ENCODE measurements at places on chromosomes 2 and 18.

DNA sequence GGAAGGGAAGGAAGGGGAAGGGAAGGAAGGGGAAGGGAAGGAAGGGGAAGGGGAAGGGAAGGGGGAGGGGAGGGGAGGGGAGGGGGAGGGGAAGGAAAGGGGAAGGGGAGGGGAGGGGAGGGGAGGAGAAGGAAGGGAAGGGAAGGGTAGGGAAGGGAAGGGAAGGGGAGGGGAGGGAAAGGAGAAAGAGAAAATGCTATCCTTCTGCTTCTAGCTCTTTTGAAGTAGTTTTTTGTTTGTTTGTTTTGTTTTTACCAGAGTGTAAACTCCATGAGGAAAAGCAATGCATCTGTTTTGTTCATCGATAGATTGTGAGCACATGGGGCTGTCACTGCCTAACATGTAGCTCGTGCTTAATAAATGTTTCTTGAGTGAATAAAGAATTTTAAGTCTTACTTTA is 1592.7 kb upstream of the ACVR2A start:
- no peak for DNase-seq

- no peak for DNase-seq
Observed at GRCh38 chr2:104140361-104140760, 713.6 kb upstream of the POU3F3 start.

GRCh38 chr2:39379643-39380524 is 57.2 kb downstream of the MAP4K3 start:
- no peak for DNase-seq

DNA sequence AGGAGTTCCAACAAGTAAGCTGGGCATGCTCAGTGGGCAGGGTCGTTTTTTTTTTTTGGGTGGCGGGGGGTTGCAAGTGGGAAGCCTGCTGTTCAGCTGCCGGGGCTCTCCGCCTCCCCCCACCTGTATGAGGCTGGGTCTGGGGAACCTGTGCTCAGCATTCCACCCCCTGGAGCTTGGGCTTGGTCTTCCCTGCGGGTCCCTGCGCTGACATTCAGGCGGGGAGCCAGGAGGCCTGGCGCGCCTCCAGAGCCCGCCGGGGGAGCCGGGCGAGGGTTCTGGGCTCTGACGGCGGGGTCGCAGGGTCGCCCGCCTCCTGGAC is 822 bp upstream of the GPD2 start:
- no peak for DNase-seq

- no peak for DNase-seq
Observed at GRCh38 chr18:34492652-34493051, 217.4 kb upstream of the DTNA start.

DNA sequence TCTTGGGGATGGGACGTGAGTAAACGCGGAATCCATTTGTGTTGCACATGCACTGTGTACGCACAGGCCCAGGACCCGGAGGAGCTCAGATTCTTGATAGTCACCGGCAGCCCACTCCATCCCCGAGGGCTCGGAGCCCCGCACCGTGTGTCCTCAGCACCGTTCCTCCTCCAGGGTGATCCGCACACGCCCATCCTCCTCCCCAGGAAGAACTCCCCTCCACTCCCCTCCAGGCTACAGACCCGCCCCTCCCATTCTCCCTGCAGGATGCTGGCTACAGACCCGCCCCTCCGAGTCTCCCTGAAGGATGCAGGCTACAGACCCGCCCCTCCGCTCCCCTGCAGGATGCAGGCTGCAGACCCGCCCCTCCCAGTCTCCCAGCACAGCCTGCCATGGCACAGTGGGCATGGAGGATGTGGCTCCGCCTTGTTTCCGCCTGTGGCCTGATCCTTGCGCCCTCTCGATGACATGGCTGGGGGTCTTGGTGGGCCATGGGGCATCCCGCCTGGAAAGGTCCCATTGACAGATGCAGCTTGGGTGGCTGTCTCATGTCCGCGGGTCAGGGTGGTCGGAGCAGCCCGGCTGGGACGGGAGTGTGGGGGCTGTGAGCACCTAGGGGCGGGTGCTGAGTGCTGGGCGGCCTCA is 14.1 kb downstream of the CTDP1 start:
- no peak for DNase-seq

DNA sequence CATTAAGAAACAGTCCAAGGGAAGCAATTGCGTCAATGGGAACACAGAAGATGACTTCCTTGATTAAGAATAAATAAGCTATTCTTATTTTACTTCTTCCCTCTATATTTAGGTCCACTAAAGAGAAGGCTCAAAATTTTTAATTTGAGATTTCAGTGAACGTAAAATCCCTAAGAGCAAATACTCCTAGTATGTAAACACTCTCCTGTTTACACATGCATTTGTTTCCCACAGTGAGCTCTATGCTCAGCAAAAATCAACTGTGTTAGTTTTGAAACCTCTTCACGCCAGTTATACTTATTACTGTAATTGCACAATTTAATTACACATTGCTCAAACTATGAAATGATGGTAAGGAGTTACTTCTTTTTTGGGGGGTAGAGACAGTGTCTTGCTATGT is 8.8 kb downstream of the SLC39A6 start:
- no peak for DNase-seq

GRCh38 chr18:33291539-33291938 is 149.0 kb downstream of the CCDC178 start:
- DNase-seq: no peak

DNA sequence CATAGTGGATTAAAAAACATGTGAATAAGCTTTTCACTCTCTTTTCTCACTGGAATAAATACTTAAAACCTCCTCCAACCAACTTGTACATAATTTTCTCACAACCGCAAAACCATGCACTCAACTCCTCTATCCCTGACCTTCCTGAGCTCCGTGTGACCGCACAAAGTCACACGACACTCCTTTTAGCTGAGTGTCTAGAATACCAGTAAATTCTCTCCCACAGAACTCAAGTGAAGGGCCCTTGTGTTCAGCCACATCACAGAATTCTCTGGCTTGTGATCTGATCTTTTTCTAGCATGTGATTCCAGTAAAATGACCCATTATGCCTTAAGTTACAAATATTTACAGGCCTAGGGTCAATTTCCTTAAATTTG is 91.2 kb upstream of the ARL4C start:
- no peak for DNase-seq

GRCh38 chr2:96353606-96354101 is 18.1 kb downstream of the NCAPH start:
- no peak for DNase-seq

DNA sequence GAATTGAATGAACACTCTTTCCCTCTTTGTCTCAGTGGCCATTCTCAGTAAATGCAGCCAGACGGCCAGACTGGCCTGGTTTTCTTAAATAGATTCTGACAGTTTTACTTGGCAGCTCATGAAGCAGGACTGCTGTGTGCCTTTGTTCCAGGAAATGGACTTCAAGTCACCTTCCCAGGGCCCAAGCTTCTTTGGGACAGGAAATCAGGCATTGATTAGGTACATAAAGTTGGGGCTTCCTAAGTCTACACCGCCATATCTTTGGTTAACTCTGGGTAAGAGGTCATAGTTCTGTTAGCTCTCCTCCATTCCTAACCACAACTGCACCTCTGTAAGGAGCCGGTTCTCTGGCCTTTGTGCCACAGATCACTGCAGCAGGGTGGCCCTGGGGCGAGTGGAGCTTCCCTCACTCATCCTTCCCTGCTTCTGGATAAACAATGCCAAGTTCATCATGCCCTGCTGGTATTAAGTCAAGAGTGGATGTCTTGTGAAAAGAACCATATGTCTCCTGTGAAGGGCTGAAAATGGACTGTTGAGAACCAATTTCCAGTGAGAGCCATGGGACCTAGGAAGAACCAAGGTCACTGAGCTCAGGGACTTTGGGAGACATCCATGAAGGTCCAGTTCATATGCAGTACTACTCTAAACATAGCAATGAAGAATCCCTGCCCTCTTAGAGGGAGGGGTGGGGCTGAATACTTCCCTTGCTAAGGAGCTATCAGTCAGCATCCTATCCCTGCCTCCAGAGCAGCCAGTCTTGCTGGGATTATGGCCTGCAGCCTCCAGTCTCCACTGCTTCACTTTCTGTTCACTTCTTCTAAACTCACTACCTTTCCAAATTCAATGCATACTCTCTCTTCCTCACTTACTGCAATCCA is 122.6 kb upstream of the XPO1 start:
- DNase-seq: no peak

- no peak for DNase-seq
Observed at GRCh38 chr2:55490554-55490953, 29.0 kb upstream of the CFAP36 start.

- DNase-seq: no peak
Observed at GRCh38 chr2:156339110-156339847, 6.8 kb upstream of the NR4A2 start.

GRCh38 chr2:51107841-51108240 is 75.9 kb upstream of the NRXN1 start:
- no peak for DNase-seq

DNA sequence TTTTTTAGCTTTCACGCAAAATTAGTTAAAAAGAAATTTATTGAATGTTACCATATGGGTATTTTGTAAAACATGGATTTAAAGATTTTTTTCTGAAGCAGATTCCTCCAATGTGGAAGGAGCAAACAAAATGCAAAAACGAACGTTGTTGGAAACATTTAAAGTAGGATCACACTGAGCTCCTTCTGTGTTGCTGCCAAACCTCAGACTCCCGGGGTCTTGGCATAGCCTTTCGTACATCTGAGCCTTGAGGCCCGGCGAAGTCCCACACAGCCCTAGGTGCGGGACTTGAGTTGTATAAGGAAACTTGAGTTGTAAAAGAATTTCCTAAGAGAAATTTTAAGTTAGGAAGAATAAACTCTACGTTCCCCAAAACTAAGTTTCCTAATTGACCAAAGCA is 52.0 kb upstream of the CD226 start:
- no peak for DNase-seq

DNA sequence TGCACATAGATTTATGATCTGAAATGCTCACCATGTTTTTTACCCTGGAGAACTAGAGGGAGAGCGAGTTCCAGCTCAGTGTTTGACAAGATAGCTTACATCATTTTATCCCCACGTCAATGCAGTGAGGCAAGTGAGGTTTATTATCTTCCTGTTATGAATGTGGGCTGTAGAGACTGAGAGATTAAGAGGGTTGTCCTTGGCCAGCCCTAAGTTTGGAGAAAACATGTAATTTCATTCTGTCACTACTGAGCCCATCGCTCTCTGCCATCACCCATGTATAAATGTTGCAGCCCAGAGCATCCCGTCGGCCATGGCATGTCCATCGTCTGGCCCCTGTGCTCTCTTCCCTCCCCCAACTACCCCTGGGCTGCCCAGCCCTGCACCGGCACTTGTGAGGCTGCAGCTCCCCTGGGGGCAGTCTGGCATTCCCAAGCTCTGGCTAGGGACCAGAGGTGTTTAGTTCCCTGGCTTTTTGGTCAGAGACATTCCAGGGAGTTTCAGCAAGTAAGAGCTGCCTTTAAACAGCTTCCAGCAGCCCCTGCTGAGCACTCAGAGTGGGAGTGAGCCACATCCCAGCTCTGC is 136.7 kb downstream of the ANTXR1 start:
- DNase-seq: no peak

GRCh38 chr2:63514237-63514716 is 74.0 kb downstream of the WDPCP start:
- DNase-seq: no peak

- DNase-seq: no peak
Observed at GRCh38 chr18:62347089-62347506, 22.0 kb downstream of the TNFRSF11A start.

DNA sequence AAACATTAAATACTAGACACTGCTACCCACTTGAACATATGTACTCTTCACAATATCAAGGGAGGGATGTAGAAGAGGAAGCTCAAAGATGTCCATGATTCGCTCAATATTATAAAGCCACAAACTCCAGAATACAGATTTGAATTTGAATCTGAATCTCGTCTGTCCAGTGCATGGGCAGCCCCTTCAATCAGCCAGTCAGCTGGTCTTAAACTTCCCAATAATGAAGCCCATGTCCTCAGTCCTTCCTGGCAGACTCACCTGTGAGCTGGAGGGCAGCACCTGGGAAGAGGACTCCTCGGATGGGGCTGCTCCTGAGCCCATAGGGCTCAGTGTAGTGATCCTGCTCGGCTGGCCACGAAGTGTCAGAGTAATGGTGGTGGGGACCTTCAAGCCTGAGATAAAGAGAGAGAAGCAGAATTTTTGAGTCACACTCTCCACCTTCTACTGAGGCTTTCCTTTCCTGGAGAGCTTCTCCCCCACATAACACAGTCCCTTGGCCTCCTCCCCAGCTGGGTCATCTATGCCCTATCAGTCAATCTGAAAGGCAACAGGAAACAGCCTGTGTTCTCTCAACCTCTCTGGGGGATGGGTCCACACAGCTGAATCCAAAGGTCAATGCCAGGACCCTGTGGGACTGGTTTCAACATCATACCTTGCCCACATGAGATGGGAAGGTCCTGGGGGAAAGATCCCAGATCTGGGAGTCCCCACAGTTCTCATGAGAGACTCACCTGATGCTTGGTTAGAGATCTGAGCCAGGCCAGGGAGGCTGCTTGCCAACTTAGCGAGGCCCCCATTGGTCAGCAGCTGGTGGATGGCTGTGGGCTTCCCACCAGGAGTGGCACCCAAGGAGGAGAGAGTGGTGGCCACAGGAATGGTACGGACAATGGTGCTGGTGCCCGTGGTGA is 36.5 kb downstream of the KANSL3 start:
- DNase-seq: no peak

DNA sequence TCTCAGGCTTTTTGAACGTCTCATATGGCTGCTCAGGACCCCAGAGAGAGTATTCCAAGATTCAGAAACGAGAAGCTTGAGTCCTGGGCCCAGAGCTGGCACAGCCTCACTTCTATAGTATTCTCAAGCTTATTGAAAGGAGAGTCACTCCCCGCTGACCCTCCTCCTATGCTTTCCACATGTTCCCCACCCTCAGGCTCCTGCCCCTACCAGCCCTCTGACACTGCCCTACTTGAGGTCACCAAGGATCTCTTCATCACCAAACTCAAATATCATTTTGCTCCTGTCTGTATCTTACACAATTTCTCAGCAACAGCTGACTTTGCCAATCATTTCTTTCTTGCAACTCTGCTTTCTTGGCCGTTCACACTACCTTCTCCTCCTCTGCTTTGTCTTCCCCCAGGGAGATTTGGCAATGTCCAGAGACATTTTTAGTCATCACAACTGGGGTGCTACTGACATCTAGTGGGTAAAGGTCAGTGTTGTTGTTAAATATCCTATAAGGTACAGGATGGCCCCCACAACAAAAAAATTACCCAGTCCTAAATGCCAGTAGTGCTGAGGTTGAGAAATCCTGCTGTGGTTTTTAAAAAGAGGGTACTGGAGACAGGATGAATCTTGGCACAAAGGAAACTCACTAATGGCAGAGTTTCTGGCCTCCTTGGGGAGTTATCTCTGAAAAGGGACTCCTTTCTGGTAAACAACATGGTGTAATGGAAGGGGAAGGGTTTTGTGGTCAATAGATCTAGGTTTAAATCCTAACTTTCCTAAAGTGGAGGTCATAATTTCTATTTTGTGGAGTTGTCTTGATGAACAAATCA is 26.9 kb upstream of the INSIG2 start:
- DNase-seq: no peak

Measured in stimulated activated CD4-positive, alpha-beta T cell treated with anti-CD3 and anti-CD28 coated beads, Interleukin-1b, Interleukin-23, amount 100 ng/mL, for 1 hour (primary cell).